ENCODE measurements at places on chromosomes 2 and 18.

- DNase-seq = no peak
Measured at GRCh38 chr2:136534811-136535210, 230.5 kb upstream of the THSD7B start.

DNA sequence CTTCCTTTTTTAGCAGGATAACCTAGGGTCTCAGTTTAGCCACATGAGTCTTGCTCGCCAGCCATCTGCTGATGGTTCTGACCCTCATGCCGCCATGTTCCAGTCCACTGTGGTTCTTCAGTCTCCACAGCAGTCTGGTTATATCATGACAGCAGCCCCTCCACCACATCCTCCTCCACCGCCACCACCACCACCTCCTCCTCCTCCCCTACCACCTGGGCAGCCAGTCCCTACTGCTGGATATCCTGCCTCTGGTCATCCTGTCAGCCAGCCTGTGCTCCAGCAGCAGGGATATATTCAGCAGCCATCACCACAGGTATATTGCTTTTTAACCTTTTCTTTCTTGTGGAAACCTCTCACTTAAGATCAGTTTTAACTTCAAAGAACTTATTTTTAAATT lies 89.9 kb upstream of the UBXN4 start:
- no peak for DNase-seq

DNA sequence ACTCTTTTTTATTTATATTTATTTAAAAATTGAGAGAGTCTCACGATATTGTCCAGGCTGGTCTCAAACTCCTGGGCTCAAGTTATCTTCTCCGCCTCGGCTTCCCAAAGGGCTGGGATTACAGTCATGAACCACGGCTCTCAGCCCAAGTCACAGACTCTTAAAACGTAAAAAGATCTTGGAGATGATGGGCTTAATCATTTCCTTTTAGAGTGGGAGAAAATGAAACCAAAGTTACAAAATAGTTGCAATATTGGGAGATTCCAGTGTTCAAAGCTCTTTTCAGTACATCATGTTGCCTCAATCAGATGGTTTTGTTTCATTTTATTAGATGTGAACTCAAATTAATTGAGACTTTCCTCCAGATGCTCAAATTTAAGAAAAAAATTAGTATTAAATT lies 151.4 kb upstream of the XPO1 start:
- DNase-seq = no peak

GRCh38 chr2:55133467-55134315 lies 83.4 kb upstream of the RTN4 start:
- DNase-seq = no peak

DNA sequence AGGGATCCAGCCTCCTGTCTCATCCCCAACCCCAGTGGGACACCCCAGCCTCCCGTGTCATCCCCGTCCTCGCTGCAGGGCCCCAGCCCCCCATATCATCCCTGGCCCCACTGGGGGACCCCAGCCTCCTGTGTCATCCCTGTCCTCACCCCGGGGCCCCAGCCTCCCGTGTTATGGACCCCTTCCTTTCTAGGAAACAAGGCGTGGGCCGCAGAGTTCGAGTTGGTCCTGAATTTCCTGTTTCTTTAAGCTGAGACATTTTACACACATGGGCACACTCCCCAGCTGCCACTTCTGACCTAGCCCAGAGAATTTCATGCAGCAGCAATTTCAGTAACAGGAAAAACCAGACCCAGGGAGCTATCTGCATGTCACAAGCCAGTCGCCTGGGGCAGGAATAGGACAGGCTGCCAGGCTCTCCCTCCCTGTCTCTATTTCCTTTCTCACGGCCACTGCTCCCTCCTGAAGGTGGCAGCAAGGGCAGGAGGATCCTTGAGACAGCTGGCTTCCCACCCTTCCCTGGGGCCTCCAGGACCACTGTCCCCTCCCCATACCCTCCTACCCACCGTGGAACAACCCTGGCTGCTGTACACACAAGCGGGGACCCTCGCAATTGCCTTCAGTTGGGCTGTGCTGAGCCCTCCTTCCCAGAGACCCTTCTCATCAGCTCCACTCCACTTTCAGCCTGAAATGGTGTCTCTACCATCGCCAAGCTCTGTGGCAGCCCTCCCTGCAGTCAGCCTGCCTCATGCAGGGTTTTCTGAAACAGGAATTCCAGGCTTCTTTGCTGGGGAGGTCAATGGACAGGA lies 141.9 kb upstream of the ID2 start:
- DNase-seq = no peak

DNA sequence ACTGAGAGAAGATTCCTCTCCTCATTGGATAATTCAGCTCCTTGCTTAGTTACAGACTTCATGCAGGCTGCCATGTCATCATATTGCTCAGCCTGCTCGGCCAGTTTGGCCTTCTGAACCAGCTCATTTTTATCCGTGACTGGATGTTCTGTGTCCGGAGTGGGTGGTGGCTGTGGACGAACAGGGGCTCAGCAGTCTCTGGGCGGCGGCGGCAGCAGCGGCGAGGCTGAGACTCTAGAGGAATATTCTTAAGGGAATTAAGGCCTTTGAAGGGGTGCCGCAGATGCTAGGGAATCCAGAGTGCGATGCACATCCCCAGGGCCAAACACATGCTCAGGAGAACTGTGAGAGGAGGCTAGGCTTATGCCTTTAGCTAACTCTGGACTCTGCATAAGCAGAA lies 97.9 kb upstream of the GYPC start:
- DNase-seq = no peak

GRCh38 chr2:55779459-55780421 lies 86.1 kb upstream of the PNPT1 start:
- DNase-seq = no peak

GRCh38 chr2:207370646-207371045 lies 159.1 kb upstream of the CREB1 start:
- no peak for DNase-seq

DNA sequence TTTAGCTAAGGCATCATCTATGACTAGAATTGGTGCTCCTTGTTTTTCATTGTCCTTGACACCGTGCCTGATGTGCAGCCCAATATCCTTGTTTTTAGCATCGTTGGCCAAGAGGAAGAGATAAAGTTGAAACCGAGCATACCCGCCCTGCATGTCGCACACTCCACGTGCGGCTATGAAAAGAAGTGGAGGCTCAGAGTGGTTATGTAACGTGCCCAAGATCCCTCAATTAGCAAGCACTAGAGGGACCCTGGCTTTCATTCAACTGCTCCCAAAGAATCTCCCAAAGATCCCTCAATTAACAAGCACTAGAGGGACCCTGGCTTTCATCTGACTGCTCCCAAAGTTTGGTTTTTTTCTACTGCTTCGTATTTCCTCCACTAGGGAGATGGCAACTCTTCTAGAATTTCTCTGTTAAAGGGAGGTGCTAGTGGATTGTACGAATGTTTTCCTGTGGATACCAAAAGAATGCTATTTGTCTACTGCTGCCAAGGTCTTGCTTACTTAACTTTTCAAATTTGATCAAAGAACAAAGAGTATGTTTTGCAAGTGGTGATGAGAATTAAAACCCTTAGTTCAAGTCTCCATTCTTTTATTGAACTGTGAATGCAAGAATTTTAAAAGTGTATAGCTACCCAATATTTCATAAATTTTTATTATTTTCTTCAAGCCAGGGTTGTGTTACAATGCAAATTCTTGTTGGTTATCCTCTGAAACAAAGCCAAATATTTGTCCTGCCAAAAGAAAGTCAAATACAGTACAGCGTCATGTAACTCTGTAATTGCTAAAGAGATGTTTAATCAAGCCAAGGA lies 92.1 kb downstream of the AOX1 start:
- DNase-seq = no peak

DNA sequence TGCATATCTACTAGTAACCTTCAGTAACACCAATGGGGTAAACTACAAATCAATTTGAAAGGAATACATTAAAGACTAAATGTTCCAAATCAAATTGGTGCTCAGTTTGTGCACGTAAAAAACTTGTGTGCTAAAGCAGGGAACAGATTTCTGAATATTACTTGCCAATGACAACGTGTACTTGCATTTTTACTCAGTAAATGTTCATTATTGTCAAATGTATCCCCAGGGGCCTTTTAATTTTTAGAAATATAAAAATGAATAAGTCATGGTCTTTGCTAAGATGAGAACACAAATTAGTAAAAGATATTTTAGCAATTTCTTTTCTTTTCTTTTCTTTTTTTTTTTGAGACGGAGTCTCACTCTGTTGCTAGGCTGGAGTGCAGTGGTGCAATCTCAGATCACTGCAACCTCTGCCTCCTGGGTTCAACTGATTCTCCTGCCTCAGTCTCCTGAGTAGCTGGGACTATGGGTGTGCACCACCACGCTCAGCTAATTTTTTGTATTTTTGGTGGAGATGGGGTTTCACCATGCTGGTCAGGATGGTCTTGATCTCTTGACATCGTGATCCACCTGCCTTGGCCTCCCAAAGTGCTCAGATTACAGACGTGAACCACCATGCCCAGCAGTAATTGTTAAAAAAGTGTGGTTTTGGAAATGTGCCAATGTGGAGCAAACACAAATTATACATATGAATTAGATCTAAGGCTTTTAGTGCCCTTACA lies 52.6 kb downstream of the PMAIP1 start:
- DNase-seq = no peak

GRCh38 chr2:75348307-75348706 lies 149.0 kb upstream of the TACR1 start:
- no peak for DNase-seq

DNA sequence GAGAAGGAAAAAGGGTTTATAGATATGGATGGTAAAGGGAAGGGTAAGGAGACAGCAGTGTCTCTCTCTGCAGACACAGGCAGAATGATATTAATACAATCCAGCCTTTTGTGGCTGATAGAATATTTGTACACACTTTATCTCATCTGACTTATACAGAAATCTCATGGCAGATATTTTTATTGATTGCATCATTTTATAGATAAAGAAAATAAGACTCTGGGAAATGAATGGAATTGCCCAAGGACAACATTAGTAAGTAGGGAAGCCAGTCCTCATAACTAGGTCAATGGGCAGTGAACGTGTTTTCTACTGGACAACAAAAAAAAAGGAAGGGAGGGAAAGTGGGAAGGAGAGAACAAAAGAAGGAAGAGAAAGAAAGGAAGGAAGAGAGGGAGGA lies 236.4 kb upstream of the EPHA4 start:
- DNase-seq = no peak

GRCh38 chr18:2985628-2986027 lies 27.3 kb downstream of the LPIN2 start:
- DNase-seq = no peak

DNA sequence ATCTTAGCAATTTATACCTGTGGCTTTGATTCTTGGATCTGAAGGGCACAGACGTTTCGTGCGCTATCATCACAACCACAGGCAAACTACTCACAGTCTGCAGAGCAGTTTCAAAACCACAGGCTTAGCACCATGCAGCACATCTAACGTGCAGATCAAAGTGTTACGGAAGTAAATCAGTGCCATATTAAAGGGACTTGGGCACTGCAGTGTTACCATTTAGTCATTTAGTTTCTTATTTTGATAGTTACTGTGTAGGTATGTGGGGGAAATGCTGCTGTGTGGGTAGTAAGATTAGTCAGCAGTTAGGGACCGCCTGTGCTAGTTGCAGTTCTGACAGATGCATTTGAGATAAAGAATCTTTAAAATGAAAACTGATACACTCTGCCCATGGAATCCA lies 384.0 kb downstream of the NBAS start:
- DNase-seq = no peak

DNA sequence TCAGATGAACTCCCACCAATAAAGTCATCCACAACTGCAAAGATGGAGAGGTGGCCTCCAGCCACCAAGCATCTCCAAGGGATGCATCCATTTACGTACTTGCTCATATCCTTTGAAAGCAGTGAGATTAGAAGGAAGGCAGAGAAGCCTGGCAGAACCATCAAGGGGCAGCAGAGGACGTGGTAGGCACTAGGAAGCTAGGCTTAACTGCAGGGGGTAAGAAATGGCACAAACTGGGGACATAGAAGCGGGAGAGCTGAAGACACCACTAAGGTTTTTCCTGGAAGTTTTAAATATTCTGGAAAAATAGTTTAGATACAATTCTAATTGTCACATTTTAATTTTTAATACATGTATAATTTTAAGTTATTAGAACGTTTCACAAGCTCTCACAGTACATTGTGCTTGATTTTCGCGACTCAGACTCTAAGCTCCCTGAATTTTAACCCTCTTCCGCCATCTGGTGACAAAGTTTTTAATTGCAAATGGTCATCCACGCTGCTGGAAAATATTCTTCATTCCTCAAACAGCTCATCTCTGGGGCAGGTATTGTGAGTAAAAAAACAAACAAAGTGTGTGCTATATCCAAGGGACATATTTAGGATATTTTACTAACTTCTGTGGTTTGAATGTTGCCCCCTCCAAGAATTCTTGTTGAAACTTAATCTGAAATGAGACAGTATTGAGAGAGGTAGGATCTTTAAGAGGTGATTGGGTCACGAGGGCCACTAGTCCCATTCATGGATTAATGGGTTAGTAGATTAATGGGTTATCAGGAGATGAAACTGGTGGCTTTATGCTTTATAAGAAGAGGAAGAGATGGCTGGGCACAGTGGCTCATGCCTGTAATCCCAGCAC lies 1.6 kb upstream of the PSTPIP2 start:
- no peak for DNase-seq

DNA sequence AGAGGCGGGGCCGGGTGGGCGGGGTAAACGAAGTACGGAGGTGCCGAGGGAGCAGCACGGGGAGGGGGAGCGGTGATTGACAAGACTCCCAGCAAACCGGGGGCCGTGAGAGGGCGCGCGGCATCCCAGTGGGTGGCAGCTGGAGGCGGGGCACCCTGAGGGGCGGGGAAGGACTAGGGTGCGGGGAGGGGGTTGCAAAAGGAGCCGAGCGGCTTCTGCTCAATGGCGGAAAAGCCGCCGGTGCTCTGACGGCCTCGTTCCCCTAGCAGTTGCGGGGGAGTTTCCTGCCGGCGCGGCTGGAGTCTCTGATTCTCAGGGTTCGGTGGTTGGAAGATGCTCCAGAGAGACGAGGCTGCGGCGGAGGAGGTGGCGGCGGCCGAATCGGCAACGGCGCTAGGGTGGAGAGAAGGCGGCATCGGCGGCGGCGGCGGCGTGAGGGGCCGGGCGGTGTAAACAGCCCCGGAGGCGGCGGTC lies at the start of gene PPM1B:
Gene PPM1B, plus strand, starts transcription at position 195 of the 474 bp plus-strand sequence. CDS start 32,325 bp downstream, outside the sequence.
- DNase-seq = no peak

DNA sequence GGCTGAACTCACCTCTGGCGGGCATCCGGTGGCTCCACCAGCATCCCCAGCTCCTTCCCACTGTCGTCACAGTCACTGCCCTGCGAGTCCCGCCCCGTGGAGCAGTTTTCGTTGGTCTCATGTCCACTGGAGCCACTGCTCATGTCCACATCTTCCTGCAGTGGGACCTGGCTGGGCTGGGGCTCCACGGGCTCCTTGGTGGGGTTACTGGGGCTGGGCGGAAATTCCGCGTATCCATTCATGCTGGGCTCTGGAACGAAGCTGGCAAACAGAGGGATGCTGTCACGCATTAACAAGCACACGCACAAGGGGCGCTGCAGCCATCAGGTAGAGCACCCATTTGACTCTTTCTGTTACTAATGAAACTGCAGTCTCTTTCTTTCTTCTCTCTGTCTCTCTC lies 10.7 kb downstream of the PER2 start:
- no peak for DNase-seq

- DNase-seq = no peak
Measured at GRCh38 chr2:11056614-11057013, 98.7 kb upstream of the SLC66A3 start.

- no peak for DNase-seq
Measured at GRCh38 chr18:8937160-8938094, 165.1 kb upstream of the NDUFV2 start.

All from SHP77 treated with DMSO at 0.1 percent for 48 hours (cell line).